ENCODE measurements at places on chromosomes 1 and 21. TPM values are rescaled to one million over a fixed set of nuclear protein-coding genes. Genes with fewer than 3 reads are reported as not detected.

LEPROT gene
- 123 TPM for total RNA-seq

CNIH3 gene
- 4.0 TPM for total RNA-seq

PLA2G2F gene
- total RNA-seq: not detected

HCN3 gene
- total RNA-seq: 0.36 TPM

EPHA8 gene
- total RNA-seq: not detected

NEGR1 gene
- total RNA-seq: 14.5 TPM

NMNAT2 gene
- total RNA-seq: 6.2 TPM

GREM2 gene
- total RNA-seq: not detected

HPDL gene
- total RNA-seq: 2.0 TPM

TEKT2 gene
- total RNA-seq: not detected

PDC gene
- not detected for total RNA-seq

RBBP4 gene
- 85.4 TPM for total RNA-seq

CASZ1 gene
- 2.5 TPM for total RNA-seq

RNU1-4 gene
- under 0.01 TPM for total RNA-seq

ETV3L gene
- not detected for total RNA-seq

S100B gene
- total RNA-seq: 252 TPM

GPATCH4 gene
- 36.4 TPM for total RNA-seq

NT5C1A gene
- not detected for total RNA-seq

GBP6 gene
- not detected for total RNA-seq

PLA2G4A gene
- total RNA-seq: 13.7 TPM

CD247 gene
- total RNA-seq: 4.7 TPM

LSM10 gene
- total RNA-seq: 28.7 TPM

C1orf141 gene
- not detected for total RNA-seq

HSD3B2 gene
- not detected for total RNA-seq

LCE2C gene
- total RNA-seq: not detected

AVPR1B gene
- total RNA-seq: not detected

PTGS2 gene
- 44.9 TPM for total RNA-seq

VHLL gene
- not detected for total RNA-seq

UBAP2L gene
- 70.6 TPM for total RNA-seq

SLC2A5 gene
- 7.9 TPM for total RNA-seq

SCNM1 gene
- 21.9 TPM for total RNA-seq

LAX1 gene
- total RNA-seq: 0.19 TPM

FAM43B gene
- 0.31 TPM for total RNA-seq

MARK1 gene
- 24.4 TPM for total RNA-seq

GPBP1L1 gene
- total RNA-seq: 116 TPM

S100A8 gene
- 402 TPM for total RNA-seq

BARHL2 gene
- not detected for total RNA-seq

TIE1 gene
- total RNA-seq: 46.0 TPM

GORAB gene
- 6.7 TPM for total RNA-seq

LIPI gene
- total RNA-seq: not detected

GABRD gene
- not detected for total RNA-seq

HSF2BP gene
- 1.6 TPM for total RNA-seq

ADGRL2 gene
- total RNA-seq: 50.7 TPM

SLC35F3 gene
- total RNA-seq: not detected

SHE gene
- 77.9 TPM for total RNA-seq

NIT1 gene
- total RNA-seq: 28.2 TPM

SERTAD4 gene
- total RNA-seq: 2.7 TPM

SYT2 gene
- not detected for total RNA-seq

ATP5PO gene
- total RNA-seq: 219 TPM

KHDRBS1 gene
- 52.1 TPM for total RNA-seq

TCHHL1 gene
- total RNA-seq: not detected

LRRN2 gene
- total RNA-seq: 3.5 TPM

PTAFR gene
- total RNA-seq: 28.3 TPM

CDK18 gene
- 2.8 TPM for total RNA-seq

All from omental fat pad (tissue), 4 donors.